ENCODE measurements at places on chromosomes 16 and 17. TPM values are rescaled to one million over a fixed set of nuclear protein-coding genes. Genes with fewer than 3 reads are reported as not detected.

ASGR1 gene
- 0.70 TPM for total RNA-seq

SRL gene
- total RNA-seq, result 0.06 TPM

NXPH3 gene
- total RNA-seq, result 1.1 TPM

CMTM2 gene
- total RNA-seq, result not detected

TBC1D28 gene
- not detected for total RNA-seq

TBC1D3E gene
- not detected for total RNA-seq

NUDT21 gene
- 118 TPM for total RNA-seq

TMEM114 gene
- total RNA-seq, result not detected

CPHXL2 gene
- total RNA-seq, result not detected

NMT1 gene
- 195 TPM for total RNA-seq

KCNG4 gene
- not detected for total RNA-seq

WFIKKN1 gene
- total RNA-seq, result 0.10 TPM

RCVRN gene
- total RNA-seq, result not detected

PFN1 gene
- 2,769 TPM for total RNA-seq

NPIPA7 gene
- 14.1 TPM for total RNA-seq

NOG gene
- total RNA-seq, result 0.94 TPM

WSB1 gene
- 75.9 TPM for total RNA-seq

PDILT gene
- total RNA-seq, result not detected

TPSG1 gene
- total RNA-seq, result not detected

LRRC46 gene
- 3.4 TPM for total RNA-seq

MC1R gene
- 6.1 TPM for total RNA-seq

RUNDC1 gene
- 21.1 TPM for total RNA-seq

MIEN1 gene
- total RNA-seq, result 88.7 TPM

MSLN gene
- total RNA-seq, result 2.5 TPM

SULT1A4 gene
- 37.4 TPM for total RNA-seq

CBLN1 gene
- total RNA-seq, result not detected

KRT28 gene
- total RNA-seq, result not detected

EFCAB5 gene
- total RNA-seq, result 0.38 TPM

TVP23A gene
- 0.13 TPM for total RNA-seq
